NCI-H510A (cell line): ENCODE measurements at places on chromosomes 7 and 10.

DNA sequence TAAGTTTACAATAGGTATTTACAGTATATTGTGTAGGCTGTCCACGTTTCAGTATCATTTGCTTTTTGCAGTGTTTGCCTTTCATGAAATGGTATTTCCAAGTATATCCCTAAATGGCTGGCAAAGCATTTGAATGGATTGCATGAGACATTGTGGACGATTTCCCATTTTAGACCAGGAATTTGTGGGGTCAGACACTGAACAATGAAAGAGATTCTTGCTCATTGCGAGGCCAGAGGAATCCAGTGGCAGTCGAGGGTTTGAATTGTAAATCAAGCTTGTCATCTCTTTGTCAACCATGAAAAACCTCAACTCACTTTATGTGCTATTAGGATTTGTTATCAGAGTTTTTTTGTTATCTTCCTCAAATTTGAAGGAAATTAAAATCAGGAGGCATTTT lies 70.8 kb downstream of the CREB5 start:
- no peak for DNase-seq

DNA sequence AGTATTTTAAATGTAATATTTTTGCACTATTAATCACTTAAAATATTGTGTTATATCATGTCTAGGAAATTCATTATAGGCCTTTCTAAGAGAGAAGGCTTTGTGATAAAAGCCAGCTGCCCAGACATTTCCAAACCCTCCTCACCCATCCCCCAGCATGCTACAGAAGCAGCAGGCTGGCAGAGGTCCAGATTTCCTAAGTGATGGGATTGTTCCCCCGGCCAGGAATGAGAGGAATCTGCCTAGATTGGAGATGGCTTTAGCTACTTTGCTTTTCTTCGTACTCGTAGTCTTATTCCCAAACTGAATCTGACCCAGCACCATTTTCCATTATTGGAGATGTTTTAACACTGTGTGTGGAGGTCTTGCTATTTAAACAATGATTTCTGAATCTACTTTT lies 29.4 kb downstream of the CDK14 start:
- no peak for DNase-seq

DNA sequence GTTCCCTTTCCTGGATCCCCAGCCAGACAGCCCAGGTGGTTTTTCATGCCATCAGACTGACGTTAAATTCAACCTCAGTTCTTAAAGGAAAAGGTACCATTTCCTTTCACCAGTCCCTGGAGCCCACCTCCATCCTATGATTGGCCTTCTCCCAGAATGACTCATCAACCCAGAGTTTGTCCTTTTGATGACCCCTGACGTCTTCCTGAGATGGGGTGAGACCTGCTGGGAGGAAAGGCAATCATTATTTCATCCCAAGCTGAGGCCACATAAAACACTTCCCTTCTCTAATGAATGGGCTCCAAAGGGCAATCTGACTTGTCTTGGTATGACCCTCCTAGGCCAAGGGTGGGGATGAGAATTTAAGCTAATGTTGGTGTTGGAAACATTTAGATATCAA lies 750.7 kb downstream of the SUGCT start:
- DNase-seq = no peak

GRCh38 chr10:91642831-91643692 lies 10.2 kb upstream of the PPP1R3C start:
- no peak for DNase-seq

DNA sequence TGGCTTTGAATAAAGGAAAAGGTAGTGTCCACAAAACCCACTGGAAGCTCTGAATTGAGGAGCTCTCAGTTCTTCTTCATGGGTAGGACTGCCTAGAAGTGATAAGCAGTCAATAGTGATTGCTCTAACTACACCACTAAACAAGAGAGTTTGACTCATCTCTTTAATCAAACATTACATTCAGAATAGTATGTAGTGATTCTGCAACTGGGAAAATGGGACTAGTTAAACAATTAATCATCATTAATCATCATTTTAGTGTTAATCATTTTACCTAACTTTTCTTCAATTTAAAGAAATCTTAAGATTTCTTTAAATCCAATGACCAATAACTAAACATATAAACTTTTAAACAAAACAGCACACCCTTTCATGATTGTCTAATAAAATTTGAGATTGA lies 484.0 kb upstream of the FZD8 start:
- no peak for DNase-seq

GRCh38 chr7:64463636-64464375 lies 99.1 kb downstream of the ZNF680 start:
- peak; percentile 39 for DNase-seq

DNA sequence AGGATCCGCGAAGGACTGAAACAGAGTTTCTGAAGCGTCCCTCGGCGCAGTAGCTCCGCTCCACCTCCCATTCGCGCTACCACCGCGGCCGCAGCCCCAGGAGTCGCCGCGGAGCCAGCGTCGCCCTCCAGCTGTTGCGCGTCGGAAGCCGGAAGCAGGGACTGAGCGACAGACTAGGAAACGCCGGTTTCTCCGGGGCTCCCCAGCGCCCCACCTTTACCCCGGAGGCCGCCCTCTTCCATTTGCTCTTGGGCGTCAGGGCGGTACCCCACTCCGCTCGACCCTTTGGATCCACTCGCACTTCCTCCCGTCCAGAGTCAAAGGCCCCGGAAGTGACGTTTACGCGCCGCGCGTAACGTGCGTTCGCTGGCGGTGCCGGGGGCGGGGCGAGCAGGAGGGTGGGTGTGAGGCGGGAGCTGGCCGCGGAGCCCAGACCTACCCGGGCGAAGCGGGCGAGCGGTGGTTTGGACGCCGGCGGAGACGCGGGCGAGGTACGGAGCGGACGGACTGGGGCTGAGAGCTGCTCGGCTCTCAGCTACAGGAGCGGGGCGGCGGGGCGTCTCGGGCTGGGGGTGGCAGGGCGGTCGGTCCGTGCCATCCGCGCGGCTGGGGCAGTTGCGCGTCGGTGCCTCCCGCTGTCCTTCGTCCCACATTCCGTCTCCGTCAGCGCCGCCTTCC lies at the start of gene RABGEF1:
Gene RABGEF1, plus strand, starts transcription at position 432 of the 678 bp plus-strand sequence. CDS start 31,167 bp downstream, outside the sequence.
- DNase-seq = peak; percentile 94

DNA sequence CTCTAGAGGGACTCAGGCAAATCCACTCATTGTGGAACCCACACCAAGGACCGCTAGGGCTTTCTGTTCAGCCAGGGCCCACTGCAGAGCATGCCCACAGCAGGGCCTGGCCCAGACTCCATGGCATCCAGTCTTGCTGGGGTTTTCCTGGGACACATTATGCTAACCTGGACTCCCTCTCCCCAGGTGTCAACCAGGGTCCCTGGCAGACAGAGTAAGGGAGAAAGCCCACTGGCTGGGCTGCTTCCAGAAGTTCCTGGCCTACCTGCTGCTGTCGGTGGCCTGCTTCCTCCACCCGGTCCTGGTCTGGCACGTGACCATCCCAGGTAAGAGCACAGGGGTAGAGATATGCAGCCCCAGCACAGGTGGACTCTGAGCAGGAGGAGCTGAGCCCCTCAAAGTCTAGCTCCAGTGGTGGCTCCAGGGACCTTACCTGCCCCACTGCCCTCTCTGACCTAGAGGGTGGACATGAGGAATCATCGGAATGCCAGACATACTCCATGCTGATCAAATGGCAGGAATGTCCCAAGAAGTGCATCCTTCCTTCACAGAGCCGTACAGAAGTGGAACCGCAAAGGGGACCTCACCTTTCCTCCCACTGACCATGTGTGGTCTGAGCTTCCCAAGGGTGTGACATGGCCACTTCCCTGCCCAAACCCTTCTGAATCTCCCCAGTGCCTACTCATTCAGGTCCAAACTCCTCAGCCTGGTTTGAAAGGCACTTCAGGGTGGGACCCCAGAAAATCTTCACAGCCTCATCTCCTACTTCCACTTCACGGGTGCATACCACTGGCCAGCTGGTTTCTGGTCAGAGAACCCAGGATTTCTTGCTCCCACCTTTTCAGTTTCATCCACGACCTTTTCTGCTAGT lies 22.5 kb downstream of the TMEM72 start:
- no peak for DNase-seq

DNA sequence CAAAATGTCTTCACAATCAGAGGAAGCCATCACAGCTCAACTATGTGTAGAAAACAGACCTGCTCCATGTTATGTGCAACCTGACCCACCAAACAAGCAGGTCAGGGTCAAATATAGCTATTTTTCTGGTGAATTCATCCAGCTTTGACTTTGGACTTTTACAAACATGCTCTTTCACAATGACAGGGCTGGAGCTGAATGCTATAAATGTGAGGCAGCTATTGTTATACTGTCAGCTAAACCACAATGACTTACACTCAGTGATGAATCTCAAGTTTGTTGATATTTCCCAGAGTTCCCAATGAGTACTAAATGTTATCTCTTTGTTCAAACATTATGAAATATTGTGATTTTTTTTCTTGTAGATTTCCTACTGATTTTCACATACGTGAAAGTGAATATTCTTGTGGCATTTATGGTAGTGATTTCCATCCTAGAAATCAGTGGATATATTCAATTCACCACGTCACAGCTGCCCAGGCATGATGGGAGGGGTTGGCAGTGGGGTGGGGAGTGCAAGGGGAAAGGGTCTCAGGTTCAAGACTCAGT lies 2.5 kb upstream of the ITIH2 start:
- no peak for DNase-seq

DNA sequence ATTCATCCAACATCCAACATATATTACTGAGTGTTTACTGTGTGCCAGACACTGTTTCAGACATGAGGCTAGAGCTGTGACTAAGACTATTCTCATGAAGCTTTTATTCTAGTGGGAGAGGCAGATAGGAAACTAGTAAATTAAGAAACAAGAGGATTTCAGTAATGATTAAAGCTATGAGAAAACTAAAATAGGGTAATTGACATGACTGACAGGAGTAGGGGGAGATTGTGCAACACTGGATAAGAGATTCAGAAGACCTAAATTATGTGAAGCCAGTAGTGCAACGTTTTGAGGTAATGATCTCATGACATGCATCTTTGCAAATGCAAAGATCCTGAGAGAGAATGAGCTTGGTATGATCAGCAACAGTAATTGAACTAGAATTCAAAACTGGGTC lies 48.6 kb upstream of the MKLN1 start:
- no peak for DNase-seq

GRCh38 chr7:117230276-117231046 lies 92.4 kb downstream of the WNT2 start:
- DNase-seq = no peak

GRCh38 chr10:131085091-131085860 lies 226.2 kb downstream of the TCERG1L start:
- DNase-seq = no peak

DNA sequence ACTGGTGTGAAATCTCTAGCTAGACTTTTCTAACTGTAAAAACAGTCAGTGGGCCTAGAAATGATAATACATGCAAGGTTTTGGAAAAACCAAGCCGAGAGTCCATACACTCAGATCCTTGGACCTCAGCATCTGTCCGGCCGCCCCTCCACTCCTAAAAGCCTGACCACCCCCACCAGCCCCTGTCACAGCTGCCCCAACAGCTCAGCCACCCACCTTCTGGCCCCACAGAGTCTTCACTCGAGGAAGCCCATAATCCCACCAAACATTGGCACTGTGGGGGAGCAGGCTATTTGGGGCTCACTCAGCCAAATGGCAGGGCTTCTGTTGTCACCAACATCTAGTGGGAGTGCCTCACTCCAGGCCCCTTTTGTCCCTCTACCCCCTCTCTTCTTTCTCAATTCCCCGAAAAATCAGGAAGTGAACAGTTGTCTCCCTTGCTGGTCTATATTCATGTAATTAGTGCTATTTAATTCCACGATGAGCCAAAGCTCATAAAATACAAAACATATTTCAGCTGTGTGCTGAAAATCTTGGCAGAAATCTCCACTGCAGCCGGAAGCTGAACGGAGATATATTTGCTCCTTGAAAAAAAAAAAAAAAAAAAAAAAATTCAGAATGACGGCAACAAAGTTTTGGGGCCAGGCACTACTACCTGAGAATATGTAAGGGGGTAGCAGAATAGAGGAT lies 55.5 kb downstream of the PLXNA4 start:
- DNase-seq = no peak

DNA sequence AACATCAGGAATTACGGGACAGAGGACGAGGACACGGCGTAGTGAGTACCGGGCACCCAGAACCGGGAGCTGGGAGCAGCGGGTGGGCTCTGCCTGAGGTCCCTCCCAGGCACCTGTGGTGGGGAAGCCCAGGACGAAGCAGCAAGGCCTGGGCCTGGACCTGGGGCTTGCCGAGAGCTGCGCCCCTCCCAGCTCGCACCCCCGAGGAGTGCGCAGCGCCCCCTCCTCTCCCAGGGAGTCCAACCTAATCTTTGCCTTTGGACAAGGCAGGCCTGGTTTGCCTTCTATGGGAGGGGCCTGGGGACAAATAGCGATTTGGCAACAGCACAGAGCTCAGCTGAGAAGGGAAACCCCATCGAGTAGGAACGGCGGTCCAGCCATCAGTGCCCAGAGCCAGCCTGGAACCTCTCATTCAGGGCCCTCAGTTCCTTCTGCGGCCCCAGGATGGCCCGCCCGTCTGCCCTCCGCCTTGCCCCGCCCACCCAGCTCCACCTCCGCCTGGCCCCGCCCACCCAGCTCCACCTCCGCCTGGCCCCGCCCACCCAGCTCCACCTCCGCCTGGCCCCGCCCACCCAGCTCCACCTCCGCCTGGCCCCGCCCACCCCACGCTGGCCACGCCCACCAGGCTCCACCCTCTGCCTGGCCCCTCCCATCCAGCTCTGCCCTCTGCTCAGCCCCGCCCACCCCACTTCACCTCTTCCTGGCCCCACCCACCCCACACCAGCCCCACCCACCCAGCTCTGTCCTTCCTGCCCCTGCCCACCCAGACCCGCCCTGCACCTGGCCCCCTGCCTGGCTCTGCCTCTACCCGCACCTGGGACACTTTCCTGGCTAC lies 32.5 kb upstream of the KNDC1 start:
- DNase-seq = no peak

DNA sequence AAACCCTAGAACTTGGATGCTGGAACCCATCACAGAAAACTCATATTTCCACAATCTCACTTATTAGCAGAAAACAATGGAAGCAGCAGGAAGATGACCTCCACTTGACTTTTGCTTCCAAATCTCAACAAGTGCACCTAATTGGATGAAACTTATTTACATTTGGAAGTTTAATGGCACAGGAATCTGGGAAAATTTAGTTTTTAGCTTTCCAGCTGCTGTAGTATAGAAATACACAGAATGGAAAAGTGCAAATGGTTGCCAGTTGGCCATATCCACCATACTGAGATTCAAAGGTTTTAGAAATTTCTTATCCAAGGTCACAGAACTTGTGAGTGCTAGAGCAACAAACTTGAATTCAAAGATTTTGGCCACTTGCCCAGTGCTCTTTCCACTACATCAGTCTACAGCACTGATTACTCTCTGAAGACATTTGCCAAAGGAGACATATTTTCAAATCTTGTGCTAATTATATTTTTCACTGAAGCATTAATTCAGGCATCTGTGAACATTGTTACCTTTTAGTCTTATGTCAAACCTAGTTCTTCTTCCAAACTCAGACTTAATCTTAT lies 9.3 kb upstream of the AHR start:
- DNase-seq = no peak
